CD4-positive, alpha-beta T cell treated with Interleukin-6 at 100 ng/mL for 8 hours (primary cell): ENCODE measurements at places on chromosomes 3 and 15.
A peak's percentile ranks its signal among the peaks of the same experiment; 100 is the strongest.

DNA sequence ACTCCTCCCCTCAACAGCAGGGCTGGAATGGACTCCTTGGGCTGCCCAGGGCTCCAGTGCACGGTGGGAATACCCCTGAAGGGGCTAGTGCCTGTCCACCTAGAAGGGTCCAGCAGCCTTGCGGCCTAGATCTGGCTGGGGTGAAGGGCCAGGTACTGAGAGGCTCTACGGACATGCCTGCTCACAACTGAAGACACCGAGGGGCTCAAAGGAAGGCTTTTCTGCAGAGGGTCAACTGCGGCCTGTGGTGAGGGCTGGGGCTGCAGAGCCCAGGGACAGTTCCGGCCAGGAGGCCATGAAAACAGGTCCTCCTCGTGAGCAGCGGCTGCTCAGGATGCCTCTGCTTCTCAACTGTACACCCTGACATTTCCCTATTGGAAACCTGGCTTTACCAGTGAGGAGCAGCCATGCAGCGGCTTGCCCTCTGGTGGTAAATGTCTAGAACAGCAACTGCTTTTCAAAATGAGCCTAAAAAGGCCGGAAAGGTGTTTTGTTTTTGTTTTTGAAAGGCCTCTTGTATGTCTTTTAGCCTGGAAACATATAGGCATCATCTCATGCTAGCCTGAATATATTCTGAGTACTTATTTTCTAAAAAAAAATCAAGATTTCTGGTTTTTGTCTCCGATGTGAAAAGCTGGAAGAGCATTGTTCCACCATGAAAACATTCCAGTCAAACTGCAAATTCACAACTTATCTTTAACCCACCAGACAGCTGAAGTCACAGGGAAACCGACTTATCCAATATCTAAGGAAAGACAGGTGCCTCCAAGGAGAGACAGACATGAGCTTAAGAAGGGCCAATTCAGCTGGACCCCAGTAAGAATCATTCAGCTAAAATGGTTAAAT, 163.4 kb downstream of the KLF13 start:
- peak; percentile 54 for DNase-seq

GRCh38 chr3:157786618-157787017, 283.4 kb upstream of the VEPH1 start:
- DNase-seq = no peak

DNA sequence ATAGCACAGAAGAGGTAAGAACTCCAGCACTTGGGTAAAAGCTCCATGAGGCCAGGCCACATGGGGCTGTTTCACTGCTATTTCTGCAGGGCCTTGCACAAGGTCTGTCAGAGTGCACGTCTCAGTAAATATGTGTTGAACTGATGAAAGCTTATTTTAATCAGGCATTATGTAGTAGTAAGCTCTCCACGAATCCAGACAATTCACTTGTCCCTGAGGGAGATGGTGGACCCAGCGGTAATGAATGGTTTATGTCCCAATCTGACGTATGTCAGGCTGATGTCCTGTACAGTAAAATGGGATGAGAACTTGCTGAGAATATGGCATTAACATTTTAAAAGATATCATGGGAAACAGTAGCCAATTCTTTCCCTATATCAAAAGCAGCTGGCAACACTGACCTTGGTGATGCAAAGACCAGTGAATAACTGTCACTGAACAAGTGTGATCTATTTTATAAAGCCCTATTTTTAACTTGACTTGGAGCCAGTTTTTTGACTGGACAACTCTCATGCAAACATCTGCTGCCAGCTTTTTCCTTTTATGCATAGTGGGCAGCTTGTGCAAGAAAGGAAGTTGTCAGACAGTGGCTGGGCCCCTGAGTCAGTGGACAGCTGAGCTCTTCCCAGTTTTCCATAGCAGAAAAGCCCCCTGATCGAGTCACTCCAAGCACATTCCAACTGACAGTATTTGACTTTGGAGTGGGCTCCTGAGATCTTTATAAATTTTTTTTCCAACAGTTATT, 519.8 kb upstream of the MDFIC2 start:
- no peak for DNase-seq

GRCh38 chr15:85688711-85689110, 106.0 kb downstream of the KLHL25 start:
- peak; percentile 34 for DNase-seq

- DNase-seq = no peak
Observed at GRCh38 chr3:160012108-160012507, 23.5 kb downstream of the IL12A start.

DNA sequence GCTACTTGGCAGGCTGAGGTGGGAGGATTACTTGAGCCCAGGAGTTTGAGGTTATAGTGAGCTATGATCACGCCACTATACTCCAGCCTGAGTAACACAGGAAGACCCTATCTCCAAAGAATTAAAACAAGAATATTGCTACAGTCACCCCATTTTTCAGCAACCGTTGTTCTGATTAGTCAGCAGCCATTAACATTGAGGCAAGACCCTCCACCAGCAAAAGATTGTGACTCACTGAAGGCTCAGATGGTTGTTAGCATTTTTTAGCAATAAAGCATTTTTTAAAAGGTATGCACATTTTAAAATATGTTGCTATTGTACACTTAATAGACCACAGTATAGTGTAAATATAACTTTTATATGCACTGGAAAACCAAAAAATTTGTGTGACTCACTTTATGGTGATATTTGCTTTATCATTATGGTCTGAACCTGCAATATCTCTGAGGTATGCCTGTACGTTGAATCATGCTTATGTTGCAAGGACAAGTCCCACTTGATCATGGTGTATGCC, 492.6 kb downstream of the SQOR start:
- DNase-seq = no peak

DNA sequence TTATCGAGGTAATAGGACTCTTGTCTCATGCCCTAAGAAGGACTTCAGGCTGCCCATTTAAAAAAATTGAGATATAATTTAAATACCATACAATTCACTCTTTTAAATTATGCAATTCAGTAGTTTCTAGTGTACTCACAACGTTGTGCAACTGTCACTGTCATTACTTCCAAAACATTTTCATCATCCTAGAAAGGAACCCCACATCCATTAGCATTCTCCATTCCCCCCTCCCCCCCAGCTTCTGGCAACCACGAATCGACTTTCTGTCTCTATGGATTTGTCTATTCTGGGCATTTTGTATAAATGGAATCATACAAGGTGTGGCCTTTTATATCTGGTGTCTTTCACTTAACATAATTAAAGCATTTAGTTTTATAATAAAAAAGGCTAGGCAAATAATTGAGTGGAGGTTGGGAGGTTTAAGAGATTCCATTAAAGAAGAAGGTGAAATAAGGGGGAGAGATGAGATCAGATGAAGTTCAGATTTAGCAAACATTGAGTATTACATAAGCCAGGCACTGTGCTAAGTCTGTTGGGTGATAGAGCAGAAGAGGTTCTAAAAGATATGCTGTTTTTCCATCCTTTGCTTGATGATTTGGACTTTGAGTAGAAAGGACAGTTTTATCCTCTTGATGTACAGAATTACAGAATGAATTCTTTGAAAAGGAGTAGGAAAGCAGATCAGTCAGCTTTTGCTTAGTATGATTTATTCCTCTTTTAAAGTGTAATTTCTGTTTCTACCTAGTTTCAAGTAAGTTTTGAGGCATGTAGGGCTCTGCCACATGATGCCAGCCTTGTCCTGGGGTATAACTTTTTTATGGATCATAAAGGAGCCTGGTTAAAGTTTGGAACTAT, 36.3 kb downstream of the UBE2E2 start:
- DNase-seq = no peak

DNA sequence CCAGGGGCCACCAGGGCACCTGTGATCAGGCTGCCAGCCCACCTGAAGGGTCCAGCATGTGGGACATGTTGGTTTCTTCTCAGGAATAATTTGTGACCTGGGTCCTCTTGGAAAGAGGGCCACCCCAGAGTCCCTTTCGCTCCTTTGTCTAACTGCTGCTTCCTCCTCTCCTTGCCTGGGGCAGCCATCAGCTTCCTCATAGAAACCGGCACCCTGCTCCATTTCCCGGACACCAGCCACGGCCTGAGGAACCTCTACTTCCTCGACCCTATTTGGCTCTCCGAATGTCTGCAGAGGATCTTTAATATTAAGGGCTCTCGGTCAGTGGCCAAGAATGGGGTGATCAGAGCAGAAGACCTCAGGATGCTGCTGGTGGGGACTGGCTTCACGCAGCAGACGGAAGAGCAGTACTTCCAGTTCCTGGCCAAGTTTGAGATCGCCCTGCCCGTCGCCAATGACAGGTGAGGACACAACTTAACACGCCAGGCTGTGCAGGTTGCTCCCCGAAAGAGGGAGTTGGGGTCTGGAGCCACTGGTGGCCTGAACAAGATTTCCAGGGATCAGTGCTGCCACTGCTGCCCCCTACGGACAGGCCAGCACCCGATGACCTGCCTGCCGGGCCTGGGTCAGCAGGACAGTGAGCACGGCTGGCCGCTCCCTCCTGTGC, 109.7 kb downstream of the LRRK1 start:
- DNase-seq = no peak

DNA sequence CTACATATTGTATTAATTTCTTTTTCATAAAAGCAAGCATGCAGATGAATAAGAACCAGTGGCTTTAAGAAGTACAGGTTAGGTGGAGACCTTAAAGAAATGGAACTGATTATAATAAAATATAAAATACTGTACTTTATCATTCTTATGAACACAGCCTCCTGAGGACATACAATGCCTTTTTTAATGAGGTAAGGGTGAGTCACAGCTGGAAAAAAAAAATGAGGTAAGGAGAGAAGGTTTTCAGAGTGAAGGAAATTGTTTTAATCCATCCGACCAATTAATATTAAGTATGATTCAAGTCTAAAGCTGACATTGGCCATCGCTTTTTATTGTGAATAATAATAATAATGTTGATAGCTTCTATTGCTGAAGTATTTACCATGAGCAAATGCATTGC, 170.3 kb upstream of the SOX2 start:
- DNase-seq = no peak

GRCh38 chr15:80929689-80930088, 59.9 kb downstream of the MESD start:
- DNase-seq = no peak

DNA sequence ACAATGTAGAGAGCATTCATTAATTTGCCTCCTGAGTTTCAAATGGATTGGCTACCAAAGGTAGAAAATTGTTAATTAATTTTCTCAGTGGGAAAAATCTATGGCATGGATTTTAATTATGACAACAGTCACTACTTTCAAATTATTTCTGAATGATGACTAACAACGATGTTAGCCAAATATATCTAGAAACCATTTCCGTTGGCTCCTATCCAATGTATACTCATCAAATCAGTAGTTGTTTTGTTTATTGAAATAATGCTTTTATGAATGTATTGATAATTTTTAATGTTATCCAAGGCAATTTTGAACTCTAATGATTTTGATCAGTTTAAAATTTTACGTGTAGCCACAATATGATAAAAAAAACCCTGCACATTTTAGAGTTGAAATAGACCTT, 333.4 kb downstream of the NAALADL2 start:
- no peak for DNase-seq

- DNase-seq = peak; percentile 37
Observed at GRCh38 chr3:73086071-73086494, 24.6 kb downstream of the EBLN2 start.

DNA sequence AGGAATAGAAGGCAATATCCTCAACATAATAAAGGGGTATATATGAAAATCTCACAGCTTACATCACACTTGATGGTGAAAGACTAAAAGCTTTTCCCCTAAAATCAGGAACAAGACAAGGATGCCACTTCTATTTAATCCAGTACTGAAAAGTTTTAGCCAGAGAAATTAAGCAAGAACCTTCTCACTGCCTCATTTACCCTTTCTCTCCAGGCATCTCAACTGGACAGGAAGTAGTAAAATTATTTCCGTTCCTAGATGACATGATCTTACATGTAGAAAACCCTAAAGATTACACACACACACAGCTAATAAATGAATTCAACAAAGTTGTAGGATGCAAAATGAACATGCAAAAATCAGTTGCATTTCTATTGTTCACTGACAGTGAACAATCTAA, 11.2 kb downstream of the SCAP start:
- no peak for DNase-seq

- no peak for DNase-seq
Observed at GRCh38 chr15:92323525-92323924, 70.2 kb upstream of the ST8SIA2 start.

DNA sequence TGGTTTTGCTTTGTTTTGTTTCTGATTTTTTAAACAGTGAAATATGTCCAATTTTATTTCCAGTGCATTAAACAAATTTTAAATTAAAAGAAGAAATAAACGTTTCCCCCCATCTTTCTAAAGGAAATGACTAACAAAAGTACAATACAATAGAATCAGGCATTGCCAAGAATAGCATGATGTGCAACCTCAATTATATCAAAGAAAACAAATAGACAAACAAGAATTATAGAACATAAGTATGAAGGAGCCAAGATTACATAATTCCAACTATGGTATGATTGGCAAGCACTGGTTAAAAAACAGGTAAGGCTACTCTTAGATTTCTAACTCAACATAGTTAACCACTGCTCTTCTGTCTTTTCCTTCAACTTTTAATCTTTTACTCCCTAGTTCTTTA, 26.4 kb downstream of the TIGIT start:
- no peak for DNase-seq

GRCh38 chr3:160851629-160852210, 95.7 kb downstream of the PPM1L start:
- DNase-seq = no peak

DNA sequence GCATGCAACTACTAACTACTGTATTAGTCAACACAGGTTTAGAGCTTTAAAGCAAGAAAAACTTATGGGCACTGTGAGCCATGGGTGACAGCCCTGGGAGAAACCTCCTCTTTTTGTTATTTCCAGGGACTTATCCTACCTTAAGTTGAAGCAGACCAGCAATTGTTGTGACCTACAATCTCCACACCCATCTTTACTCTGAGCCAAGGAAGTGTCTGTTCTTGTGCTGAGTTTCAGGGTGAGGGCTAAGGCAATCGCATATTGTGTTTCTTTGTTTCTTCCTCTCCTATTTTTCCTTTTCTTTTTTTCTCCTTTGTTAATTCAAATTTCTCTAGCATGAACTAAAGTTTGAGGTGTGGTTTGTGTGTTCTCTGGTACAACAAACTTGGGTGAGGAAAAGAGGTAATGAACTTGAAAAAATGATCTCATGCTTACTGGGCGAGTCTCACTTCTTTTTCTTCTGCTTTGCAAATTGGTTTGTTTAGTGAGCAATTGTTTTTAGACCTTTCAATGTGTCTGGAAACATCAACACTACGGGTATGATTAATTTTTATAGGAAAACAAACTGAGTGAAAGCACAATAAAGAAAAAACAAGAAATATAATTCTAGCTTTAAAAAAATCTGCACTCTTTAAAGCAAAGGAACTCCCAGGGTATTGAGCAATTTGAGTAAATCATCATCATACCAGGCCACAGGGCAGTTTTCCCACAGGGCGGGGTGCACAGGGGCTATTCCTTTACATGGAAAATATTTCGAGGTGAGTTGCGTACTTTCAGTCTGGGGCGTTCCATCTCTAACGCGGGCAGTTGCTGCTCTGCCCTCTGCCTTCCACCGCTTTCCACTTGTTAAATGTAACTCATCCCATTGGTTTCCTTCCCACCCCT, 2.7 kb downstream of the UPK1B start:
- no peak for DNase-seq
